ENCODE measurements at places on chromosomes 2 and 18.
A peak's percentile ranks its signal among the peaks of the same experiment; 100 is the strongest.

- no peak for DNase-seq
Measured at GRCh38 chr2:233438573-233439147, 84.4 kb downstream of the DGKD start.

DNA sequence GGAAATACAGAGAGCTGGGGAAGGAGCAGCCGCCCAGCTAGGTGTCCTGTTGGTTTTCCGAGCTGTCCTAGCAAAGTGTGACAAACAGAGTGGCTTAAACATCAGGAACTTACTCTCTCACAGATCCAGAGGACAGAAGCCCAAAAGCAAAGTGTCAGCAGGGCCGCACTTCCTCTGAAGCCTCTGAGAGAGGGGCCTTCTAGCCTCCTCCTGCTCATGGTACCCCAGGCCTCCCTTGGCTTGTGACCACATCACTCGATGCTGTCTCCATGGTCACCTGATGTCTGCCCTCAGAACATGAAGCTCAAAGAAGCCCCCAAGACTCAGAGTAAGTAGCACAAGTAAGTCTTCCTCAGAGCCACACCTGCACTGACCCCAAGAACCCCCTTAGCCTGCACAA lies 650.5 kb upstream of the ID2 start:
- no peak for DNase-seq

DNA sequence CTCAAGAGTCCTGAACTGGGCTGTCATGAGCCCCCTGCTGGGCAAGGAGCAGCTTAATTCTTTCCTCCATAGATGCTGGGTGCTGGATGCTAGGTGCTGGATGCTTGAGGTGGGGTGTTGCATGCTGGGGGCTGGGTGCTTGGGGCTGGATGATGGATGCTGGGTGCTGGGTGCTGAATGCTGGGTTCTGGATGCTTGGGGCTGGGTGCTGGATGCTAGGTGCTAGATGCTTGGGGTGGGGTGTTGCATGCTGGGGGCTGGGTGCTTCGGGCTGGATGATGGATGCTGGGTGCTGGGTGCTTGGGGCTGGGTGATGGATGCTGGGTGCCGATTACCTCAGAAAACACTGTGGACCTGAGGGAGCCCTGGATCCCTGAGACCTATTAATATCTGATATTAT lies 837.7 kb downstream of the GALR1 start:
- DNase-seq, result no peak

GRCh38 chr2:190781604-190782198 lies 98.9 kb upstream of the GLS start:
- peak; percentile 25 for DNase-seq

DNA sequence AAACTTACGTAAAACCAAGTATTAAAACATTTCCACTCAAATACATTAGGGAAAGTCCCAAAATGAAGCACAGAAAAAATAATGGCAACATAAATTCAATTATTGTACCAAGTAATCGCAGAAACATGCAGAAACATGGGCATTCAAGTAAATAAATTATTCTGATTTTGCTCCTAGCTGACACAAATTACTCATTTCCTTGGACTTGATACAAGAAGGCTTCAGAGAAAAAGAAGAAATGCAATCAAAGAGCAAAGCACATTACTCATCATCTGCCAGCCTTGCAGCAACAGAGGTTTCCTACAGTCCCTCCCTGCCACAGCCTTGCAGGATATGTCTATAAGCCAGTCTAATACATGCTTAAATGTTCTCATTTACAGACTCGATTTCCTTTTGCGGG lies 439.8 kb upstream of the LYPD1 start:
- no peak for DNase-seq

- DNase-seq, result no peak
Measured at GRCh38 chr2:222160944-222161343, 137.9 kb downstream of the PAX3 start.

DNA sequence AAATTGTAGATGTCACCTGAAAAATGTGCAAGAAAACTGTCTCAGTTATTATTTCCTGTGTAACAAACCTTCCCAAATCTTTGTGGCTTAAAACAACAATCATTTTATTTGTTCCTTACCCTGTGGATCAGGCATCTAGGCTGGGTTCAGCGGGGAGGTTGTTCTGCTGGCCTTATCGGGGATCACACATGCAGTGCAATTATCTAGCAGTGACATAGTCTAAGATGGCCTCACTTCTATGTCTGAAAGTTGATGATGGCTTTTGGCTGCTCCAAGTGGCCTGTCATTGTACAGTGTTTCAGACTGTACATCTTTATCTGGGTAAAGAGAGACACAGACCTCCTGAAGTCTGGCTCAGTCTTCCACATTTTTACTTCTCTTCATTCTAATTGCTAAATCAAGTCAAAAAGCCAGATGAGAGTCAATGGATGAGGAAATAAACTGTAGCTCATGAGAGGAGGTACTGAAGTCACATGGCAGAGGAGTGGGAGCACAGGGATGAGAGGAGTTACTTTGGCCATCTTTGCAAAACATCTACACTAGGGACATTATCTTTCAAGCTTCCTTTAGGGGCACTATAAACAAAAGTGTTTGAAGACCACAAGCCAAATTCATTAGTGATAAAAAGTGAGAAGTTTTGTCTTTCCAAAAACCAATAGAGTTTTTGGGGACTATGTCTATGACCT lies 243.1 kb upstream of the CCDC68 start:
- DNase-seq, result no peak

DNA sequence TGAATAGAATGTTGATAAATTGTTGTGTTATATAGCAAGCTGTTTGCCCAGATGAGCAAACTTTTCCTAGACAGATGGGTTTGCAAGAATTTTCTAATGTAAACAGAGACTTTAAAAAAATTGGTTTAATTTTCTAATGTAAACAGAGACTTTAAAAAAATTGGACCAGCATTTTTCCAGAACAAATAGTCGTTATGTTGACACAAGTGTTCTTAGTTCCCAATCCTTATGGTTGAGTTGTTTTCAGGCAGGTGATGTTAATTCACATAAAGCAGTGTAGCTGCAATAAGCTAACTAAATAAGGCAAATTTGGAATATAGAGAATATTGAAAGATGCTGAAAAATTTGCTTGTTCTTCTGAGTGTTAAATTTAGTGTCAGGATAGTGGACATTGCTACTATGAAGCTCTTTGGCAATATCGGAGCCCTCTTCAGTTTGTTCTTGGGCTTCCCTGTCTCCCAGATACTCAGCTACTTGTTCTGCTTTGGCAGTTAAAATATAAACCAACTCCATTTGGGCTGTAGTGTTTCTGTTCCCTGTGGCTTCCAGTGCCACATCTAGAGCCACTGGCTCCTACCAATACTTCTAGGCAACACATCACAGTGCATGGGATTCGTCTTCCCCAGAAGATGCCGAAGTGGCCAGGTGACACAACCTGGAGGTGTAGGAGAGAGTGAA lies 105.7 kb downstream of the DYNAP start:
- no peak for DNase-seq
